ENCODE measurements at places on chromosomes 3 and 15.
A peak's percentile ranks its signal among the peaks of the same experiment; 100 is the strongest.

- DNase-seq = no peak
These were observed 14.4 kb downstream of the ATP13A3 start for GRCh38 chr3:194472290-194472920.

DNA sequence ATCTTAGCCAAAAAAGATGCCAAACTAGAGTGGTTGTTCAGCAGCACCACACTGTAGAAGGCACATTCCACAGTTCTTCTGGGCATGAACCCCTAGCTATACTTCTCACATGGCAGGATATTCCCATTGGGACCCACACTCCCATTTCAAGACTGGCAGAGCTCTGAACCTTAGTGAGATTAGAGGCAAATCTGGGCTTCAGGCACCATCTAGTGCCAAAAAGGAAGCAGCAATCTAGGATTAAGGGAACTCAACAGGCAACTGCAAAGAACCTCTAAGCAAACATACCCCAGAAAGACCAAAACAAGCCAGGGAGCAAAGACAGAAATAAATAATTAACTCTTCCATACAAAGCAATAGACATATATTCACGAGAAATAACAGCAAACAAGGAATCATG is 66.2 kb downstream of the TAFA4 start:
- DNase-seq = no peak

- DNase-seq = no peak
These were observed 123.4 kb downstream of the ATP10A start for GRCh38 chr15:25739687-25740121.

DNA sequence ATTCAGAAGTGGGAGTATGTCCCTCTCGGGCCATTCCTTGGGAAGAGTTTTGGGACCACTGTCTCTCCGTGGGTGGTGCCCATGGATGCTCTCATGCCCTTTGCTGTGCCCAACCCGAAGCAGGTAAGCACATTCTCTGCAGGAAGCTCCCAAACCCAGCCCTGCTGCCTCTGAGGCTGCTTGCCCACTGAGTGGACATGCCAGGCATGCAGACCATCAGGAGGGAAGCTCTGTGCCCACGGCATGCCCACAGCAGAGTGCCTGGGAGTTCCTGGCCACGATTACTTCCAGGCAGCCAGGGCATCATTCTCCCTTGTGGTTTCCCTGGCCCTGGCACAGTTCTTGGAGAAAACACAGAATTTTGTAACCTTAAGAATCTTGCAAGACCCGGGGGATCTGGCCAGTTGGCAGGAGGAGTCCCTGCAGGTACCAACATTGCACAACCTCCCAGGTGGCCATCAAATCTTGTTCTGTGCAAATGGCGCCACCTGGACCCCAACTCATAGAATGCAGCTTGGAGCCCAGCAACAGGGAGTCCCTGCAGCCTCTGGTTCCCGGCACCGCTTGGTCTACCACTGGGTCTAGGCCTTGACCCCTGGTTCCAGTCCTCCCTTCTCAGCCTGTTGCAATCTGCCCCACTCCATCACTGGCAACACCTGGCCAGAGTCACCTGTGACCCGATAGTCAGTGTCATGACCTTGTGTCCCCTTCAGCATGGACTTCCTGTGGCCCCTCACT is 20.4 kb downstream of the FAH start:
- peak; percentile 22 for DNase-seq

GRCh38 chr3:130661140-130661891 is 85.3 kb downstream of the PIK3R4 start:
- DNase-seq = no peak

DNA sequence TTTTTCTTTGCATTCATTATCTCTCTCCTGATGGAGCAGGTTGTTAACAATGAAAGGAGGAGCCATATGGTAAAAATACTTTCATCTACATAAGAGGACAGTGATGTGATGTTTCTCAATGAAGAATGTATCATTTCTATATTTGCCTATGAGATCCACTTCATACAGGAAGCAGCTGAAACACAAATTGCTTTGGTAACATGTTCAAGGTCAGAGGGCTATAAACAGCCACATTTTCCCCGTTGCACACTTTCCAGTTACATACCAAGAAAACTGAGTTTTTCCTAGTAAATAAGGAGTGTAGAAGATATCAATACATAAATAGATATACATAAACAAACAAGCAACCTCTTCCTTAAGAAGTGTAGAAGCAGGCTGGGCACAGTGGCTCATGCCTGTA is 32.6 kb upstream of the GYG1 start:
- no peak for DNase-seq

- DNase-seq = no peak
These were observed 521.5 kb upstream of the PPP2R3A start for GRCh38 chr3:135444058-135444457.

GRCh38 chr3:185702262-185703225 is 116.4 kb downstream of the SENP2 start:
- DNase-seq = no peak

DNA sequence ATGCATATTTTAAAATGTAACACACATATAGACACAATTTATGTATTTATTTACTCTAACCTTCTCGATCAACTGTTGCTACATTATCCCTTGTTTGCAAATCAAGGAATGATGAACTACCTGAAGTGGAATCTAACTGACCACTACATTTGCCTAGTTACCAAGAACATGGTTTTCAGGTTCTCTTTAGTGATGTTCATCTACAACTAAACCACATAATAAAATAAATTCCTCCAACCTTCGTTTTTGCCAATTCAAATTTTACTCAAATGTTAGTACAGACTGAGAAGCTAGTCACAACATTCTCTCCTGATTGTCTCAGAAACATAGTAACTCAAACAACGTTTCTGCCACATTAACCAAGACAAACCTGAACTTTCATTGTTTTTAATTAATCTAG is 521.9 kb downstream of the FOXP1 start:
- DNase-seq = no peak

GRCh38 chr15:43932907-43933306 is 106.1 kb downstream of the WDR76 start:
- no peak for DNase-seq

GRCh38 chr3:27610800-27611525 is 111.2 kb downstream of the EOMES start:
- DNase-seq = no peak

GRCh38 chr3:45387171-45387570 is 1.2 kb upstream of the LARS2 start:
- DNase-seq = no peak

- no peak for DNase-seq
These were observed 29.7 kb upstream of the OR4F6 start for GRCh38 chr15:101773496-101774100.

DNA sequence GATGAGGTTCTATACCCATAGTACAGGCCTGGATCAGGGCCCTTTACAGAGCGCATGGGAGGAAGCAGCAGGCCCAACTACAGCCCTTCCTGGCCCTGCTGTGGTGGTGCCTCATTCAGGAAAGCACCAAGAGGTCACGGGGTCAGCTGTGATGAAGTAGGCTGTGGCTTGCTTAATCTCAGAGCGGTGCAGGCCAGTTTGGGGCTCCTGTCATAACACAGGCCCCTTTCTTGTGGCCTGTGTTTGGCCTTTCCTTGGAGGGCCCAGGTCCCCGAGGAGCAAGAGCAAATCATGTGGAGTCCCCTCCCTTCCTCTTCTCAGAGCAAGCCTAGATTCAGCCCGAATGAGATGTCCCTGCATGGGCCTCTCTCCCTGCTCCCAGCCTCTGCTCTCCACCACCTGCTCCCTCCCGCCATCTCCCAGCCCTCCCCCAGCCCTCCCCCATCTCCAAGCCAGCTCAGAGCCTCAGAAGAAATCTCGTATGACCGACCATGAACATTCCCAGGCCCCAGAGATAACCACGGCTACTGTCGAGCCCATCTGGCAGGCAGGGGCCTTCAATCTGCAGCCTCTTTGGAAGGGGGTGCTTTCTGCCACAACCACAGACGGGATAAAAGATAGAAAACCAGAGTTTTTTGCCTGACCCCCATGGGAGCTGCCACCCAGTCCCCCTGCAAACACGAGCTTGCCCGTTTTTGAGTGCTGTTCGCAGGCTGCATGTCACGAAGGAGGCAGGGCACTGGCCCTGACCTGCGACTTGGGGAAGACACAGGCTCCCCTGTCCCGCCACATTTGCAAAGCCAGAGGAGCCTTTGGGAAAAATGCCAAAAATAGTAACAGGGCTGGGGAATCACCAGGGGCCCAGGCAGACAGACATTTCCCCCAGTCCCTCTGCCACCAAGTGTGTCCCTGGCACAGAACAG is 32.3 kb upstream of the DUSP7 start:
- DNase-seq = no peak

GRCh38 chr3:100044369-100044768 is 69.9 kb downstream of the FILIP1L start:
- no peak for DNase-seq

DNA sequence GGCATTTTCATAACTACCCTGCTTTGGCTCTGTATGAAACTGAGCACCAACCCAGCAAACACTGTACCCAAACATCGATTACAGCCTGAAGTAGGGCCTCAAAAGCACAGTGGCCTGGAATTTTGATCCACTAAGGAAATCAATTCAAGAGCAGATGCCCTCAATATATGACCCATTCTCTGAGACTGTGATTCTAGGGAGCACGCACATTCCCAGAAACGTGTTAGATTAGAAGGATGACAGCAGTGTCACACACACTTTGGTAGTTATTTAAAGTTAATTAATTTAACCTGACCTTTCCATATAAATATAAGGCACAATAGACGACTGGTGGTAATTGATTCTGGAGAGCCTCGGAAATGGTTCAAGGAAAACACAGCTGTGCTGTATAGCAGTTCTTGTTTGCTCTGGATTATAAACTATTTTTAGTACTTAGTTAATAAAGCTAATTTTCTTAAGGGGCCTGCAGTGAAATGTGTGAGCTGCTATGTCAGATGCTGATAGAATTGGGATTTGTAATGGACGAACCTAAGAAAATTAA is 126.3 kb upstream of the ZNF385D start:
- DNase-seq = no peak

GRCh38 chr3:1216856-1217255 is 124.0 kb downstream of the CNTN6 start:
- DNase-seq = no peak

GRCh38 chr3:71088019-71088708 is 495.4 kb downstream of the FOXP1 start:
- no peak for DNase-seq

DNA sequence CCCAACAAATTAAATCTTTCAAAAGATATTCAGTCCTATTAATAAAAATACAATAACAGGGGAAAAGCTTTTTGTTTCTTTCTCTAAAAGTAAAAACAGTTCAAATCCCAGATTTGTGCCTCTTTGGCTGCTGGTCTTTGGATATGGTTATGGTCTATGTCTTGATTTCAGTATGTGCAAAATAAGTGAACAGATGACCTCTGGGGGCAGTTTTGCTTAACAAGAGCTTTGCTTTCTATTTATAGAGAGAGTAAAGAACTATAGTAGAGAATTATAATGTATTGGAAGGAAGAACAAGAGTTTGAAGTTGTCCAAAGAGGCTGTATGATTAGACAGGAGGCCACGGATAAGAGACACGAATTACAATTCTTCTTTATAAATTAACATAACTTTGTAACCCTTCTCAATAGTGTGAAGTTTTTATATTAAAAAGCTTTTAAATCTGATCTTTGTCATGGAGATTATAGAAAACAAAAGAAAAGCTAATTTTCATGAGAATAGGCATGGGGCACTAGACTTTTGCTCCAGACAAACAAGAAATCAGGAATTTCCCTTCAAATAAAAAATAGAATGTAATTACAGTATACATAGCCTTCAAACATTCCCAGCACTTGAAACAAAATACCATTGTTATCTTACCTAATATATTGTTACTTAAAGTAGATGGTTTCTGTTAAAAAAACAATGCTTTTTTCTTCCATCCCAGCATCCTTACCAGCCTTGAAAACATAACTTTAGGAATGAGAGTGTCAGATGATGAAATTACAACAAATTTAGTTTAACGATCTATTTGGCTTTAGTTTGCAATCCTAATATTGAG is 432.7 kb upstream of the ARHGEF26 start:
- DNase-seq = no peak

DNA sequence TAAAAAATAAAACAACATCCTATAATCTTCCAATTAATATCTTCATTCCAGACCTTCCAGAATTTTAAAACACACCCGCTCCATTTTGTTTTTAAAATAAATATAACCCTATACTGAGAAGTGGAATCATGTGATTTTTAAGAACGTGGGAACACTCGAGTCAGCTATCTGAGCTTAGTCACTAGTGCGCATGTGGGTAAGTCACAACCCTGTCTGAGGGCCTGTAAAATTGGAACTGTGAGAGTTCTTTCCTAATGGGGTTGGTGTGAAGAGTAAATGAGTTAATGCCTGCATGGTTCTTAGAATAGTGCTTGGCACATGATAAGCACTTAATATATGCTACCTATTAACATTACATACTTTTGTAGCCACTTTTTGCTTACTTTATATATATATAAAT is 19.9 kb upstream of the POLR2M start:
- no peak for DNase-seq

- DNase-seq = no peak
These were observed 107.0 kb upstream of the PFN2 start for GRCh38 chr3:150077581-150078247.

DNA sequence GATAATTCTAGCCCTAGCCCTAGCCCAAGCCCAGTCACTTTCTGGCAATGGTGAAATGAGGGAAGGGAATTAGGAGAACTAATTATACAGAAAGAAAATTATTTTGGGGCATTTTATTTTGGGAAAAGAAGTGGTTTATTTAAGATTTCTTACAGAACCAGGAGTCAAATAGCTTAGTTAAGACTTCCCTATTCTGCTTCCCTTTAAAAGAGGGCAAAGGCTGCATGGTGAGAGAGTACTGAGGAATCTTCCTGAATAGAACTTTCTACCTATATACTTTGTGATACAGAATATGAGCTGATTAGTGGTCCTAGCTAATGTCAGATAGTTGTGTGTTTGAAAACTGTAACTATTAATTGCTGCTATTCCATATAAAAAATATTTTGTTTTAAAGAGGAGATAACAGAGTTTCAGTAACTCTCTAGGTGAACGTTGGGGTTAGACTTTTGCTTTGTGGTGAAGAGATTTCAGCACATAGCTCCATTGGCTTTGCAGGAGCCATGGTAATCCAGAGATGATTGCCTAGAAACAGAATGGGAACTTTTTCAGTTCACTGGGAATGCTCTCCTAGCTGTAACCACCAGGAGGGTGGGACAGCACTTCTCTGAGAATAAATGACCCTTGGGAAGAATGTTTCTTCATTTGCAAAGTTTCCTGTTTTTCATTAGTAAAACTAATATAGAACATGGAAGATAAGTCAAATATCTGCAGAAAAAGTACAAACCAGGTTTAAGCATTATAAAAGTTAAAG is 5.3 kb upstream of the GCSAM start:
- no peak for DNase-seq

DNA sequence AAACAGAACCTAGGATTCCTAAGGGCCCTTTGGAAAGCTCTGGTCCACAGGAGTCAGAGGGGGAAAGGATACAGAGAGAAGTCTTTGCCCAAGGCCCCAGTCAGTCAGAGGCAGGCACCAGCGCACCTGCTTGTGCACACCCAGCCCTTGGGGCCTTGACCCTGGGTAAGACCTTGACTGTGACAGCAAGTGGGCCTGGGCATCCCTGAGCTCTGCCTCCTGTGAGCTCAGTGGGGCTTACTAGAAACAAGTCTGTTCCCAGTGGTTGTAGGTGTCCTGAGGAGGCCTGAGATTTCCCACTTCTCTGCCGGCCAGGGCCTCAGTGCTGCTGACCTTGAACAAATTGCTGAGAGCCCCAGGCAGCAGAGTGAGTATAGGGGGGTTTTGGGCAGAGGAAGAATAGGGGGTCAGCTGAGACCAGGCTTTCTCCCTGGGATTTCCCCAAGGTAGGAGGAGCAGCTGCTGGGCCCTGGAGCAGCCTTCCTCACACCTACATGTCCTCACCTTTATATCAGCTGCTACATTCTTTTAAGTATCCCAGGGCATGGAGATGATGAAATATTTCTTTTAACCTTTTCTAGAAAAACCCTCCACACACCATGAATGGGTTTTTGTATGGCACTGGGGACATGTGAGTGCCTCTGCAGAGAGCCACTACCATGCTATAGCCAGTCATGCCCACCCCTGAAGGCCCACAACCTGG is 9.7 kb upstream of the DAG1 start:
- DNase-seq = no peak
